ENCODE measurements at places on chromosomes 13 and 19.

DNA sequence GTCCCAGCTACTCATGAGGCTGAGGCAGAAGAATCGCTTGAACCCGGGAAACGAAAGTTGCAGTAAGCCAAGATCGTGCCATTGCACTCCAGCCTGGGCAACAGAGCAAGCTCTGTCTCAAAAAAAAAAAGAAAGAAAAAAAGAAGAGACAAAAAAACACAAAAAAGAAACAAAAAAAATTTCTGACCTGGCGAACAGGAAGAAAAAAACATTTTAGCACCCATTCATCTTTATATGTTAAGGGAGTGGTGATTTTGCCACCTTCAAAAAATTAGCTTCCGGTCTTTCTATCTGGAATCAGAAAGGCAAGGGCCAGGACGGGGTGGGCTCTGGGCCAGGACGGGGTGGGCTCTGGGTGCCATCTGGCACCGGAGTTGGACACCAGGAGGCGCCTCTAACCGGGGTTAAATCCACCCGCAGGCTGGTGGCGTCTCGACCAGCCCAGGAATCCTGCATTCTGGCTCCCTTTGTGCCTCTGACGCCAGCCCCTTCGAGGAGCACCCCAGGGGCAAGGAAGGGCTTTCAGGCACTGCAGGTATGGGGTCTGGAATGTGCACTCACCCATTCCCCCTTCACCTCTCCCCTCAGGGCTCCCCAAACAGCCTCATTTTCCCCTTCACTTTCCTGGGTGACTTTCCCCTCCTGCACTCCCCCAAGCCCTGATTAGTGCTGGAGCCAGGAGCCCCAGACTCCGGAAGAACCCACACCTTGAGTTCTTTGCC, 10.4 kb upstream of the ZSWIM4 start:
- DNase-seq: peak; percentile 82

- no peak for DNase-seq
Observed at GRCh38 chr13:110416131-110417025, 109.3 kb downstream of the COL4A2 start.

GRCh38 chr19:49415102-49415809, 8.0 kb downstream of the PTH2 start:
- no peak for DNase-seq

DNA sequence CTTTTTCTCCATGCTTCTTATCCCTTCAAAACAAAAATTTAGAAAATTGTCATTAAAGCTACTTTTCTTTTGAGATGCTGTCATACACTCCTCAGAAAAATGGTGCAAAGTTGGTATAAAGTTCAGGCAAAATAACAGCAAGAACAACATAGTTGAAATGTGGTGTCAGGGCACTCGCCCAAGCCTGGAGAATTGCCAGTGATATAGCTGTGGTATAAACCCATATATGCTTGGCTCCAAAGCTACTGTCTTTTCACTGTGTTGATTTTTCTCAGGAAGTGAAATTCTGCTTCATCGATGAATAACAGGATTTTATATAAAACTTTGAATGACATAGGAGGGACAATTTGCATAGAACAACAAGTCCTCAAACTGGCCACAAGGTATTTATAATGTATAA, 2532.9 kb downstream of the PCDH9 start:
- no peak for DNase-seq

DNA sequence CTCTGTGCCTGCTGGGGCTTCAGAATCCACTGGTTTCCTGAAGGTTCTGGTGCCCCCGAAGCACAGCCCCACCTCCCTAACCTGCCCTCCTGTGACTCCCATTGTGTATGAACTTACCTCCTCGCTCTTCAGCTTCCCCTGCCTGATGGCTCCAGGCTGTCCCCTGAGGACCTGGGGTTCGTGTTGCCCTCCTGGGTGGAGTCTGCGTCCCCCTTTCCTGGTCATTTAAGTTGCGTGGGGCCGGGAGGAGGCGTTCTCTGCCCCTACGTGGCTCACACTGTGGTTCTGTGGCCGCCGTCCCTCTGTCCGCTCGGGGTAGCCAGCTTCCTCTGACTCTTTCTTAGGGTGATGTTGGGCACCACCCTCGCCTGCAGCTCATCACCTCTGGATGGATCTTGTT, 13.9 kb downstream of the TFDP1 start:
- no peak for DNase-seq

DNA sequence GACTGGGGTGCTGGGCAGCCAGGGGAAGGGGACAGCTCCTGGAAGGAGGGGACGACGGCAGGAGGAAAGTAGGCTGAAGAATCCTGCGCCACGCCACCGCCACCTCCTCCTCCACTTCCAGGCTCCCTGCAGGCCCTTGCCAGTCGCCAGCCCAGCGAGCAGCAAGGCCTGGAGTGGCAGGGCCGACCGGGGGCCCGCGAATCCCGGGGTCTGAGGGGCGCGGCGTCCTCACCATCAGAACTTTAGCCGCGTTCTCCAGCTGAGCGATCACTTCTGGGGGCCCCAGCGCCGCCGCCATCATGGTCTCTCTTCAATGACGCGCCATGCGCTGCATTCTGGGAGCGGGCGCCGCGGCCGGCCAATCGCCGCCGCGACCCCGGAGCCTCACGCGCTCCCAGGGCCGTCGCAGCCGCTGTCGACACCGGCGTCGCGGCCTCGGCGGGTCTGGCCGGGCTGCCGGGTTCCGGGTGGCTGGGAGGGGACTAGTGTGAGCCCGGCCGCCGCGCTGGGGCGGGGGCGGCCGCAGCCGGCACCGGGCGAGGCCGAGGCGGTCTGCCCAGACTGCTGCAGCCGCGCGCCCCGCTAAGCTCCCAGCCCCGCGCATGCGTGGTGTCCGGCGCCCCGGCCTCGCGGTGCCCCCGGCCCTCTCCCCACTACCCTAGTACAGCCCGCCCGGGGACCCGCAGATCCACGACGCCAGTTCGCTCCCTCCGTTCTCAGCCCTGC, at the start of gene XPO4:
TSS of gene XPO4 (minus strand) at position 309 of the 726 bp plus-strand sequence. CDS start at position 301, 8 bp downstream.
- peak; percentile 89 for DNase-seq

- DNase-seq: no peak
Observed at GRCh38 chr19:19256072-19256969, 16.8 kb downstream of the TM6SF2 start.

- DNase-seq: peak; percentile 30
Observed at GRCh38 chr13:101289764-101290163, 126.5 kb downstream of the NALCN start.

GRCh38 chr19:51181377-51181912, 39.3 kb downstream of the SIGLEC7 start:
- no peak for DNase-seq

- DNase-seq: no peak
Observed at GRCh38 chr13:108176685-108177274, 38.6 kb downstream of the LIG4 start.

GRCh38 chr13:97417698-97418097, 16.3 kb upstream of the RAP2A start:
- no peak for DNase-seq
